ENCODE measurements at places on chromosomes 5 and 9. TPM values are rescaled to one million over a fixed set of nuclear protein-coding genes. Genes with fewer than 3 reads are reported as not detected.

STPG3 gene
- total RNA-seq = not detected

TMEFF1 gene
- total RNA-seq = 1.1 TPM

RGMB gene
- 6.0 TPM for total RNA-seq

GABRA6 gene
- total RNA-seq = not detected

MEF2C gene
- total RNA-seq = not detected

GRXCR2 gene
- total RNA-seq = not detected

ADGRD2 gene
- total RNA-seq = not detected

SPINK6 gene
- total RNA-seq = 0.45 TPM

PCDHB10 gene
- total RNA-seq = not detected

SHC3 gene
- total RNA-seq = 0.34 TPM

GMCL2 gene
- not detected for total RNA-seq

LSM11 gene
- total RNA-seq = 2.6 TPM

IL9 gene
- not detected for total RNA-seq

TAS2R1 gene
- total RNA-seq = not detected

AK8 gene
- total RNA-seq = 1.1 TPM

RETREG1 gene
- total RNA-seq = 3.3 TPM

C5orf34 gene
- total RNA-seq = 5.1 TPM

PAX5 gene
- not detected for total RNA-seq

Data from A549 treated with Mapracorat at 1 μM for 4 hours (cell line).